Sigmoid colon (tissue), 7 donors: ENCODE measurements at places on chromosomes 5 and 9. TPM values are rescaled to one million over a fixed set of nuclear protein-coding genes. Genes with fewer than 3 reads are reported as not detected.

DNA sequence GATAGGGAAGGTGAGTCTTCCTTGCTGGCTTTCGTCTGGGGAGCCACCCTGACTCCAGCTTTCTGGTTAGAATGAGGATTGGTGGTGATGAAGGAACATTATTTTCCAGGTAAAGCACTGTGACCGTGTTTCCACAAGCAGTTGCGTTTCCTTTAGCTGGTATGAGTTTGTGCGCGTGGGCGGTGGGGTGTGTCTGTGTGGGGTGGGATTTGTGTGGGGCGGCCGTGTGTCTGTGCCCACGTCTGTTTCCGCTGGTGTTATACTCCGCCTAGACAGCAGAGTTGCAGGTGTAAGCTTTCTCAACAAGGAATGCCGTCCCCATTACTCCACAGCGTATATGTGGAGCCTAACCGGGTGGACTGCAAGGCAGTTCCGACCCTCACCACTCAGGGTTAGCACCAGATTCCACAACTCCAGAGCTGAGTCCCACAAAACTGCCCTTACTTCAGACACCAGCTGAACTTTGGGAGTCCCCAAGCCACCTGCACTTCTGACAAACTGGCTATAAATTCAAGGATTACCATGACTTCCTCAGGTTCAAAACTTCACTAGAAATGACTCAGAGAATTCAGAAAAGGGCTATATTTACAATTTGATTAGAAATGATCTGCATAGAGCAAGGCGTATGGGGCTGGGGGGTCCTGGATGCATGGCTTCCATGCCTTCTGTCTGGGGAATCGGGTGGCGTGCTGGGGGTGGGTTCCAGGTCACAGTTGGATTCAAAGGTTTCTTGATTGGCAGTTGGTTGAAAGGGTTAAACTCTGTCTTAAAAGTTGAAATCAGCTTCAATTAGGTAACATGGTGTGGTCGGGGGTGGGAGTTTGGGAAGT is 29.8 kb downstream of the PROP1 start:
- H3K27ac ChIP-seq, result no peak overlapping the region
- H3K36me3 ChIP-seq, result no peaks in the 10 kb centered on the region
- DNase-seq, result no peak
- H3K4me1 ChIP-seq, result no peaks in the 10 kb centered on the region
- no peaks in the 10 kb centered on the region for H3K27me3 ChIP-seq

- peak overlapping the region; percentile 54 for H3K27ac ChIP-seq
- no peak overlapping the region for H3K4me3 ChIP-seq
- H3K36me3 ChIP-seq, result no peaks in the 10 kb centered on the region
- peaks cover 13% of the 10 kb centered on the region for H3K4me1 ChIP-seq
Observed at GRCh38 chr5:164002628-164003027, 497.2 kb downstream of the MAT2B start.

- H3K27ac ChIP-seq, result no peak overlapping the region
- H3K27me3 ChIP-seq, result no peaks in the 10 kb centered on the region
- no peak overlapping the region for H3K4me3 ChIP-seq
- H3K36me3 ChIP-seq, result no peaks in the 10 kb centered on the region
- DNase-seq, result no peak
Observed at GRCh38 chr5:30347858-30348257, 845.6 kb upstream of the CDH6 start.

DNA sequence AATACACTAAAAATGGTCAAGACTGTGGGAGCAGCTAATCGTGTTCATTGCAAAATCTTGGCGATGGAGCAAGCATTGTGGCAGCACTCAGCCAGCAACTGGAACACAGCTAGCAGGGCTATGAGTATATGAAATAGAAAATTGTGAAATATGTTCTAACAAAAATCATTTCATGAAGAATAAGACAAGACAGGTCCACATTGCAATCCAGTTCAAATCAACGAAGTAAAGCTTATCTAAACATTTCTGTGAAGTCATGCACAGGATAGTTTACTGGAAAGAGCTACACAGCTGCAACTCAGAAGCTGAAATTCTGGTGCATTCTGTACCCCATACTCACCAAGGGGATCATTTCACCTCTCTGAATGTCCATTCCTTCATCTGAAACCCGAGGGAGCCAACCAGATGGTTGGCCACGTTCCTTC is 5.3 kb upstream of the NFIL3 start:
- peak; percentile 74 for DNase-seq
- no peaks in the 10 kb centered on the region for H3K27me3 ChIP-seq
- no peak overlapping the region for H3K27ac ChIP-seq
- peaks cover 19% of the 10 kb centered on the region for H3K4me1 ChIP-seq
- no peaks in the 10 kb centered on the region for H3K36me3 ChIP-seq

GRCh38 chr5:67827541-67827940 is 388.0 kb upstream of the PIK3R1 start:
- no peaks in the 10 kb centered on the region for H3K4me1 ChIP-seq
- no peak overlapping the region for H3K4me3 ChIP-seq
- no peak overlapping the region for H3K27ac ChIP-seq
- no peaks in the 10 kb centered on the region for H3K27me3 ChIP-seq
- H3K36me3 ChIP-seq, result no peaks in the 10 kb centered on the region
- no peak for DNase-seq

DNA sequence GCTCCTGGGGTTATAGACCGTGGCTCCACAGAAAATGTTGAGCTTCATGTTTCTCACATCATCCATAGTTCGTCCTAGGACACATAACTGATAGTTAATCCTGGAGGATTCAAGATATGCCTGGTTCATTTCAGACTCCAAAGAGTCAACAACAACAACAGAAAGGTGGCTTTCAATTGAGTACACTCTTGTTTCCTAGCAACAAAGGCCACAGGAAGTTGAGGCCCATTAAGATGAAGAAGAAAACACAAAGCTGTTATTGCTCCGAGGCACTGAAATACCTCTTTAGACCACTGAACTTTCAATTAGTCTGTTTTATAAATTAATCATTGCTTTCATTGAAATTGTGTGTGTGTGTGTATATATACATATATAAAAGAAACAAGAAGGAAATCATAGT is 154.5 kb downstream of the YIPF5 start:
- no peak overlapping the region for H3K4me3 ChIP-seq
- no peak for DNase-seq
- H3K27me3 ChIP-seq, result no peaks in the 10 kb centered on the region
- no peak overlapping the region for H3K27ac ChIP-seq
- H3K36me3 ChIP-seq, result no peaks in the 10 kb centered on the region

- no peak for DNase-seq
- peaks cover 16% of the 10 kb centered on the region for H3K36me3 ChIP-seq
- H3K27ac ChIP-seq, result peak overlapping the region; percentile 93
- peak overlapping the region; percentile 96 for H3K4me3 ChIP-seq
Observed at GRCh38 chr9:134136118-134136995, 475 bp downstream of the WDR5 start.

GRCh38 chr9:116899337-116900006 is 212.4 kb downstream of the TRIM32 start:
- H3K36me3 ChIP-seq, result no peaks in the 10 kb centered on the region
- H3K4me1 ChIP-seq, result no peaks in the 10 kb centered on the region
- H3K27me3 ChIP-seq, result no peaks in the 10 kb centered on the region
- no peak for DNase-seq
- H3K4me3 ChIP-seq, result no peak overlapping the region

DNA sequence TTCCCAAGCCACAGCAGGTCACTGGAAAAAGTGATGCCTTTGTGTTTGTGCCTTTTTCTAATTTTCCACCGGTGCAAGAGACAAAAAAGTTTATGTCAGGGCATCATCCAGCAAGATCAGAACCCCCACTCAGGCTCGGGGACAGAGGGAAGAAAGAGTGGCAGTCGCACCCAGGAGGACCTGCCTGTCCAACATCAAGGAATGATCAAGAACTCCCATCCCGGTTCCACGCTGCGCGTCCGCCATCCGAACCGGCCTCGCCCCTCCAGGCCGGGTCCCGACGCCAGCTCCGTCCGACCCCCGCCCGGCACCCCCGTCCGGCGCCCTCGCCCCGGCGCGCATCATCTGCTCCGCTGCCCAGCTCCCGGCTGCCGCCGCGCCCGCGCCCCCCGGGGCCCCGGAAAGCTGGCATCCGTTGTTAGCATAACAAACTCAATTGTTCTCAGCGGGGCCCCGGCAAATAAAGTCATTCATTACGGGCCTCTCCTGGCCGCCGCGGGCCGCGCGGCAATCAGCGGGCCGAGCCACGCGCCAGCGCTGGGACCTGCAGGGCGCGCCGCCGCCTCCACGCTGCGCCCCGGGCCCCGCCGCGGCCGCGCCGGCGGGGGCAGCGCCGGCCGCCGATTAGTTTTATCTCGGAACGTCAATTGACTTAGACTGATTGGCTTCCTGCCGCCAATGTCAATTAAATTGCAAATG is 48.1 kb downstream of the PAX5 start:
- no peaks in the 10 kb centered on the region for H3K36me3 ChIP-seq
- peaks cover 11% of the 10 kb centered on the region for H3K4me1 ChIP-seq
- peaks cover 32% of the 10 kb centered on the region for H3K27me3 ChIP-seq
- DNase-seq, result no peak

DNA sequence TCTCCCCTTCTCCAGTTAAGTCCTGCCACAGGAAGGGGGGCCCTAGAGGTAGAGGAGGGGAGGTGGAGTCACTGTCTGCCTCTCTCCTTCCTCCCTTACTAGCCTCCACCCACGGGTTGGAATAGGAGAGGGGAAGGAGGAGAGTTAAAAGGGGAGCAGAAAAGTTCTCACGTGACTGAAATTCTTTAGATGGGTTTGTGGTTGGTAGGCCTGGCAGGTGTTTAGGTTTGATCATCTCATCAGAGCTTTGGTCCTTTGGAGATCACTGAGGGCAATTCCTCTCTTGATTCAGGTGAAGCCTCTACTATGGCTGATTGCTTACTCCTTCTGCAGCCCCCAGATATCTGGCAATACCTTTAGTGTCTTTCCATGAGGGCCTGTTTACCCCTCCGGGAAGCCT is 24.9 kb upstream of the C5orf63 start:
- H3K4me1 ChIP-seq, result no peaks in the 10 kb centered on the region
- H3K27ac ChIP-seq, result no peak overlapping the region

DNA sequence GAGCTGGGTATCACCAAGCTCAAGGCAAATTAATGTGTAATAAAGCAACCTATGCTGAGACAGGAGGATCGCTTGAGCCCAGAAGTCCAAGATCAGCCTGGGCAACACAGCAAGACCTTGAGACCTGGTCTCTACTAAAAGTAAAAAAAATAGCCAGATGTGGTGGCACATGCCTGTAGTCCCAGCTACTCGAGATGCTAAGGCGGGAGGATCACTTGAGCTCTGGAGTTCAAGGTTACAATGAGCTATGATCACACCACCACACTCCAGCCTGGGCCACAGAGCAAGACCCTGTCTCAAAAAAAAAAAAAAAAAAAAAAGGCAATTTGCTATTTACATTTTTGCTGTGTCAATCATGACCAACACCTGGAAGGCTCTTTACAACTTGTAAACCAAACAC is 5.2 kb downstream of the STRBP start:
- H3K4me1 ChIP-seq, result peaks cover 8% of the 10 kb centered on the region
- H3K4me3 ChIP-seq, result no peak overlapping the region
- no peaks in the 10 kb centered on the region for H3K27me3 ChIP-seq
- DNase-seq, result no peak

DNA sequence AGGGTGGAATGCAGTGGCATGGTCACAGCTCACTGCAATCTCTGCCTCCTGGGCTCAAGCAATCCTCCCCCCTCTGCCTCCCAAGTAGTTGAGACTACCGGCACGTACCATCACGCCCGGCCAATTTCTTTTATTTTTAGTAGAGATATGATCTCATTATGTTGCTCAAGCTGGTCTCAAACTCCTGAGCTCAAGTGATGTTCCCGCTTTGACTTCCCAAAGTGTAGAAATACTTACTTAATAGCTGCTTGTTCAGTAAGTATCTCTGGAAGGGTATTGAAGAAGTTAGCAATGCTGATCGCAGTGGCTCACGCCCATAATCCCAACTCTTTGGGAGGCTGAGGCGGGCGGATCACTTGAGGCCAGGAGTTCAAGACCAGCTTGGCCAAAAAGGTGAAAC is 35.7 kb upstream of the PLIN2 start:
- H3K4me1 ChIP-seq, result no peaks in the 10 kb centered on the region
- peak; percentile 73 for DNase-seq
- H3K27ac ChIP-seq, result no peak overlapping the region
- no peak overlapping the region for H3K4me3 ChIP-seq
- no peaks in the 10 kb centered on the region for H3K27me3 ChIP-seq
- H3K36me3 ChIP-seq, result no peaks in the 10 kb centered on the region

DNA sequence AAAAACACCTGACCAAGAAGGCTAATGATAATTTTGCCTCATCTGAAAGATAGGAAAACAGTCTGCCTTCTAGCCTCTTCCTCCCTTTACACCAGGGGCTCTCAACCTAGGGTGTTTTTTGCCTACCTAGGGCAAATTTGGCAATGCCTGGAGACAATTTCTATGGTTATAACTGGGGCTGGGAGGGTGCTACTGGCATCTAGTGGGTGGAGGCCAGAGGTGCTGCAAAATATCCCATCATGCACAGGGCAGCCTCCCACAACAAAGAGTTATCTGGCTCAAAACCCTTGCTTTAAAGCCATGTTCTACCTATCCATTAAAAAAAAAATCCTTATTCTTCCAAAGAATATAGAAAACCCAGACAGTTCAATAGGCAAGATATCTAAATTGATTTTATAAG is 45.0 kb upstream of the NR3C1 start:
- H3K4me3 ChIP-seq, result no peak overlapping the region
- H3K27ac ChIP-seq, result no peak overlapping the region
- no peaks in the 10 kb centered on the region for H3K27me3 ChIP-seq
- no peak for DNase-seq
- no peaks in the 10 kb centered on the region for H3K36me3 ChIP-seq

DNA sequence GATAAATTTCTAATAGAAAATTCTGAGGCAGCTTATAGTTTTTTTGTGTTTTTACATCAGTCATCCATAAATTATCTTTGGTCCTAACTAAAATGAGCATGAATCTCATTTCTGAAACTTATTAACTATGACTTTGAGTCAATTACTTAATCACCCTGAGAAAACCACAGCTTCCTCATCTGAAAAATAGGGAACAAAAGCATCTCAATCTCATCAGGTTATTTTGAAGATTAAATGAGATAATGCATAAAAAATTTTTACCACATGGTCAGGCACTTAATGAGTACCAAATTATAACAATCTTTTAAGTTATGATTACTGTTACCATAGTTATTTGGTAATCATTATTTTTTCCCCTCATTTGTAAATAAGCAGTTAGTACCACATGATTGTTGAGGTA is 279.1 kb downstream of the MAST4 start:
- no peak for DNase-seq
- no peaks in the 10 kb centered on the region for H3K27me3 ChIP-seq
- H3K4me3 ChIP-seq, result no peak overlapping the region
- H3K4me1 ChIP-seq, result no peaks in the 10 kb centered on the region
- H3K27ac ChIP-seq, result no peak overlapping the region
- no peaks in the 10 kb centered on the region for H3K36me3 ChIP-seq

- H3K4me3 ChIP-seq, result no peak overlapping the region
- H3K36me3 ChIP-seq, result no peaks in the 10 kb centered on the region
- H3K4me1 ChIP-seq, result peaks cover 13% of the 10 kb centered on the region
Observed at GRCh38 chr9:86971742-86972141, 24.4 kb upstream of the GAS1 start.

GRCh38 chr5:68886814-68887213 is 207.0 kb upstream of the SLC30A5 start:
- H3K27ac ChIP-seq, result no peak overlapping the region
- no peaks in the 10 kb centered on the region for H3K27me3 ChIP-seq
- DNase-seq, result no peak
- no peaks in the 10 kb centered on the region for H3K4me1 ChIP-seq
- H3K4me3 ChIP-seq, result no peak overlapping the region

GRCh38 chr9:13110766-13111417 is 168.6 kb downstream of the MPDZ start:
- peaks cover 10% of the 10 kb centered on the region for H3K4me1 ChIP-seq
- H3K36me3 ChIP-seq, result peaks cover 15% of the 10 kb centered on the region
- DNase-seq, result no peak
- no peak overlapping the region for H3K27ac ChIP-seq
- H3K4me3 ChIP-seq, result no peak overlapping the region

Gene CDH9
- not detected for total RNA-seq

Gene ELOVL7
- total RNA-seq, result 2.5 TPM

Gene SHB
- total RNA-seq, result 10.5 TPM

Gene CTSV
- not detected for total RNA-seq

Gene BAAT
- not detected for total RNA-seq

Gene SPINK5
- not detected for total RNA-seq

Gene ARSI
- total RNA-seq, result 3.0 TPM

Gene TAF1L
- not detected for total RNA-seq
